Stimulated activated CD8-positive, alpha-beta memory T cell treated with anti-CD3 and anti-CD28 coated beads, Interleukin-15, amount 100 ng/mL, for 24 hours (primary cell): ENCODE measurements at places on chromosomes 2 and 18.

- DNase-seq: no peak
Measured at GRCh38 chr18:68241881-68242280, 473.0 kb downstream of the TMX3 start.

- DNase-seq: no peak
Measured at GRCh38 chr18:28691496-28691840, 514.5 kb upstream of the CDH2 start.

- DNase-seq: no peak
Measured at GRCh38 chr2:145404690-145405089, 884.8 kb upstream of the ZEB2 start.

DNA sequence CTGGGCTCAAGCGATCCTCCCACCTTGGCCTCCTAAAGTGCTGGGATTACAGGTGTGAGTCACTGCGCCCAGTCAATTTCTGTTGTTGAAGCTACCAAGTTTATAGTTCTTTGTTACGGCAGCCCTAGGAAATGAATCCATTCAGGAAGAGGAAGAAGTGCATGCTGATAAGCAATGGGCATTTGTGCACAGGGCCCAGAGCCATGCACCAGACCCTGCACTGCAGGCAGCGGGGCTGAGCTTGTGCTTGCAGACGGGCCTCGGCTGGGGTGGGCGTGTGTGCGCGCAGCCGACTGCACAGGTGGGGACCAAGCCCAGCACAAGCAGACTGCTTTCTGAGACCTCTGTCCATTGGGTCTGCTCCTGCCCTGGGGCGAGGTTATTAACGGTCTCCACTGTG, 144.6 kb downstream of the CABLES1 start:
- no peak for DNase-seq

DNA sequence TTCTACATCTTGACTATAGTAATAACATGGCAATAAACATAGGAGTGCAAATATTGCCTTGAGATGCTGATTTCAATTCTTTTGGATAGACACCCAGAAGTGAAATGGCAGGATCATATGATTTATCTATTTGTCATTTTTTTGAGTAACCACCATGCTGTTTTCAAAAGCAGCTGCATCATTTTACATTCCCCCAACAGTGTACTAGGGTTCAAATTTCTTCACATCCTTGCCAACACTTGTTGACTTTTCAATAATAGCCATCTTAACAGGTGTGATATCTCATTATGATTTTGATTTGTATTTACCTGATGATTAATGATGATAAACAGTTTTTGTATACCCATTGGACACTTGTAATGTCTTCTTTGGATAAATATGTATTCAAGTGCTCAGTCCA, 90.8 kb downstream of the STRADB start:
- DNase-seq: no peak

DNA sequence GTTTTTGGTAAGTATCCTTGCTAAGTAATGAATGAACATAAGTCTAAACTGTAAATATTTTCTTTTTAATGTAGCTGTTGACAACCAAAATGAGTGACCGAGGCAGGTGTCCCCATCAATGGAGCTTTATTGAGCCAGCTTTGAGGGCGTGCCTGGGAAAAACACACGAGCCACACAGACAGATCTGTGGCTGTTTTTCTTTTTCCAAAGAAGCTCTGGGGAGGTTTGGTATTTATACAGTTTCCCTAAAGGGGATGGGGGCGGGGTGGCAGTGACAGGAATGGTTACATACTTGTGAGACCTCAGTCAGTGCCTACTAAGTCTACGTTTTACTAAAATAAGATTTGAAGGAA, 11.2 kb downstream of the DBI start:
- DNase-seq: no peak

DNA sequence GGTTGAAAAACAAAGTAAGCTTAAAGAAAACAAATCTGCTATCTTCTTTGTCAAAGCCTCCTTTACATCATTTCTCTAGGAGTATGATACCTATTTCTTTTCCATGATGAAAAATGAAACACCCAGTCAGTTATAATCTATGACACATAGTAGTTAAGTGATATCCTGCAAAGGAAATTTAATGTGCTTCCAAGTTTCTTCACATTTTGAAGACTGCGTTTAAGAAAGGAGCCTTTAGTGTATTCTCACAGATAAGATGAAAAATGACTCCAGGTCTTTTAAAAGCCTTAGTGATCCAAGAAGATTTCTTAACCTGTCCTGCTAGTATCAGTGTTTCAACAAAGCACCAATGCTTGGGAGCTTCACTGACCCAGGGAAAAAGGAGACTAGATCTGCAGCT, 356.7 kb downstream of the CCDC85A start:
- DNase-seq: no peak

DNA sequence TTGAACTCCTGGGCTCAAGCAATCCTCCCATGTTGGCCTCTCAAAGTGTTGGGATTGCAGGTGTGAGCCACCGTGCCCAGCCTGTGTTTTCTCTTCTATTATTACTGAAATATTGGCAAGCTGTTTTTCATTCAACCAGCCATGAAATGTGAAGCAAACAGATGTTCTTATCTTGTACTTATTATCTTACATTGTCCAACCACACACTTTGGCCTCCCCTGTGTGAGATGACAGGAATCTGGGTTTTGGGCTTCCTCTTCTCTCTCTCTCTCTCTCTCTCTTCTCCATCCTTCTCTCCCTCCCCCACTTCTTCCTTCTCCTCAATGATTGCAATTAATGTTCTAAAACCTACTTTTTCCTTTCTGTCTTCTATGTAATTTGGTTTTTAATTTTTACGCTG, 33.1 kb downstream of the RAMP1 start:
- no peak for DNase-seq

DNA sequence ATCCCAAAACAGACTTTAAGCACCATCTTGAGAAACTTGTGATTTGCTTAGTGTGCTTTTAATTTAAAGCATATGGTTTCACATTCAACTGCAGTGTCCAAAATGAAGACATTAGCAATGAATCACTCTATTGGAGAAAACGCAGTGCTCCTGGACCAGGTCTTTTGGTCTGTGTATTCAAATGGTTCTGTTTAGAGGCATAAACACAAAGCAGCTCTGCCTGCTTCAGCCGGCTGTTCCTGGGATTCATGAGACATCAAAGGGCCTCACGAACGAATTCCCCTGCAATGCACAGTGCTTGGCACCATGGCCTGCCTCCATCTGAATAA, 117.1 kb upstream of the SP5 start:
- DNase-seq: no peak

DNA sequence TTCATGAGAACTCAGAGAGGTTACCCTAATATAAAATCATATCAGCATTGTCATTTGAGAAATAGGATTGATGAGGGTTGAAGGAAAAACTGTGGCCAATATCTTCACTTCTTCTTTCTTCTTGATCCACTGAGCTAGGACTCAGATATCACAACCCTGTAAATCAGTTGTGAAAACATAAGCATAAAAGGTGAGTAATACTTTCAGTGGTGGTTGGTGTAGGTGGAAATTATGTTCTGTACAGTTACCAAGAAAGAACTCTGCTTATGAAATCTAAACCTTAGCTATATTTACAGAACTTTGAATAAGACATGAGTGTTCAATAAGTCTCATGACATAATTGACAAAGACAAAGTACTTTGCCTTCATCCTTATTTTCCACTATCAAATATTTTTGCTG, 56.3 kb downstream of the PAX3 start:
- DNase-seq: no peak

- no peak for DNase-seq
Measured at GRCh38 chr2:151543876-151544275, 134.2 kb downstream of the RIF1 start.

GRCh38 chr2:28102455-28102874, 211.9 kb downstream of the BABAM2 start:
- no peak for DNase-seq

GRCh38 chr2:236517251-236518031, 52.2 kb upstream of the ACKR3 start:
- no peak for DNase-seq

- DNase-seq: no peak
Measured at GRCh38 chr2:189662669-189663226, 1.5 kb downstream of the ASNSD1 start.

DNA sequence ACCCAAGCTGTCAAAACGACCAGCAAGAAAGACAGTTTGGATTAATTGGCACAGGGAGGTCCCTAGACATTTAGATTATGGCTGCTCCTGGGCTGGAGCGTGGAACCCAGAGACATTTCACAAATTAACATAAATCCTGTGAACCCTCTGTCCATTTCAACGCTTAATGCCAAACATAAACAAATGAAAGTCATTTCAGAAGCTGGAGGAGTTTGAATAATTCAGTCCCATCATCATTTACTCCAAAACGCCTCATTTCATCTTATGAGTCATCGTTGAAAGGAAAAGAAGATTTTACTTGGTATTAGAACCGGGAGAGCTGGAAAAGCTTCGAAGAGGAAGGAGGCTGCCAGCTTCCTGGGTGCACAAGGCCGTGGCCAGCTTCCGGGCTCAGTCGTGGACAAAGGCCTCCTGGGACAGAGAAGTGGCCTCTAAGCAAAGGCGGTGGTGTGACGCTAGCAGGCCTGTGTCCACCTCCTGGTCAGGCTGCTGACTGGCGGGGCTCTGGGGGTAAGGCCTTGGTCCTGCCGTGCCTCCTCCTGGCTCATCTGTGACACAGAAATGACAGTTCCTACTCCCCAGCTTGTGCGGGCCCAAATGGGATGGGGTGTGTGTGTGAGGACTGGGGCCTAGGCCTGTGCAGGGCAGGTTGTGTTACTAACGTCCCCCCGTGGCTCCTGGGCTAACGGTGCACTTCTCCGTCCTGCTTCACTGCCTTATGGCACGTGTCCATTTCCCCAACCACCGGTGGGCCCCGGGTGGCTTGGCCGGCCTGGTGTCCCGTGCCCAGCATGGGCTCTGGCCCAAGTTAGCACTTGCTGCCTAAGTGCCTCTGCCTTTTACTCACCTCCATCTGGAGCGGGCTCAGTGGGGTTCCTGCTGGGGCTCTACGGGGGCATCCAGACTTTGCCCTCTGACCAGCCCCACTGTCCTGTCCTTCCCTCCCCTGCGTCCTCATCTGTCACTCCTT, 71.6 kb downstream of the RRM2 start:
- no peak for DNase-seq

DNA sequence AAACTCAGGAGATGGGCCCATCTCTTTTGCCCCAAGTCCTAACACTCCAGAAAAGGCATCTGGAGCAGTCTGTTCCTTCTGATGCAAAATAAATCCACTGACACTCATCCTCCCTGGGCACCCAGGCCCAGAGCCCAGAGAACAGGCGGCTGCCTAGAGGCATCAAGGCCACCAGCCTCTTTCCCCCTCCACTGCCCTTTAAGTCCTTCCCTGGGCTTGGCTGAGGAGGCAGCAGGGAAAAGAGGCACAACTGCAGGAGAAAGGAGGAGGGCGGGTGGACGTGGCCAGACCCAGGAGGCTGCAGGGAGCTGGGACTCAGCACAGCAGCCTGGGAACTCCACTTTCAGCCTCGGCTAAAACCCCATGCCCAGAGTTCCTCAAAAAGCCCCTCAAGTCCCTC, 99.7 kb upstream of the ID2 start:
- no peak for DNase-seq

DNA sequence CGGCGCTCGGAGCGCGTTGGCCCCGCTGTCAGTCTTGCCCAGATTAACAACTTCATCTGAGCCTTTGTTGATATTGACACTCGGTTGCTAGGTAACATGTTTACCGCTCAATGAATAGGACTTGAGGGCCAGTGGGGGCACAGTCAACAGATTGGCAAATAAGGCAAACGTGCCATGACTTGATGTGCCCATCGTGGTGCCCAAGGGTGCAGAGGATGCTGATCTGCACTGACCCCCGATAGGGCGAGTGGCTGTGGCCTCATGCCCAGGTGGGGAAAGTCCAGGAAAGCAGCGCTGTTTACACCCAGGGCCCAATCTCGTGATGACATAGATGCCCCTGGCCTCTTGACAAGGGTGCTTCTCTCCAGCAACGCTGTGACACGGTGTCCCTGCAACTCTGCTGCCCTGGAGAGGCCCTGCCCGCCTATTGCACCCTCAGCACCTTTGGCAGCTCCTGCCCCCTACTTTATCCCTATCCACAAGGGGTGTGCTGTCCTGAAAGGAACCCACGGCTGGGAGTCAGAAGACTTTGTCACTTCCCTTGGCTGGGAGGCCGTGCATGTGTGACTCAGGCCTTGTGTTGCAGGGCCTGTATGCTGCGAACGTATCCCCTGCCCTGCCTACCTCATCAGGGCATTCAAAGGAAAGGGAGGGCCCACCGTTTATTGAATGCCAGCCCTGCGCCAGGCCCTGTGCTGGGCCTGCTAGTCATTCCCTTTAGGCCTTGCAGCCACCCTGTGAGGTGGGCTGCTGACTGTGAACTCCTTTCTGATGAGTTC, 158.0 kb downstream of the INHBB start:
- DNase-seq: no peak

GRCh38 chr2:238084761-238085160, 15.4 kb upstream of the ESPNL start:
- DNase-seq: no peak

GRCh38 chr18:58264840-58265239, 220.8 kb downstream of the NEDD4L start:
- no peak for DNase-seq

- DNase-seq: no peak
Measured at GRCh38 chr2:230794497-230794896, 70.2 kb upstream of the ITM2C start.
